NCI-H226 (cell line): ENCODE measurements at places on chromosomes 4 and X.
A peak's percentile ranks its signal among the peaks of the same experiment; 100 is the strongest.

DNA sequence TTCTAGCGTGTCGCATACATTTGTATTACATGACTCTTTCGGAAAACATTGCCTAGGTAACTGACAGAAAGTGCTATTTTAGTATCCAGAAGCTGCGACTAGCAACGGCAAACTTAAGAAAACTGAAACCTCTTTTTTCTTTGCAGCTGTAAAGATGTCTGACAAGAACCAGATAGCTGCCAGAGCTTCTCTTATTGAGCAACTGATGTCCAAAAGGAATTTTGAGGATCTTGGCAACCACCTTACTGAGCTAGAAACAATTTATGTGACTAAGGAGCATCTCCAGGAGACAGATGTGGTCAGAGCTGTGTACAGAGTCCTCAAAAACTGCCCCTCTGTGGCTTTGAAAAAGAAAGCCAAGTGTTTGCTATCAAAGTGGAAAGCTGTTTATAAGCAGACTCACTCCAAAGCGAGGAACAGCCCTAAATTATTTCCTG lies 9.4 kb downstream of the TCEANC start:
- no peak for DNase-seq

- no peak for DNase-seq
Measured at GRCh38 chrX:73213734-73214425, 771 bp downstream of the NAP1L2 start.

GRCh38 chr4:121876070-121876469 lies 5.8 kb upstream of the BBS7 start:
- DNase-seq = no peak

- no peak for DNase-seq
Measured at GRCh38 chr4:151117371-151117962, 18.0 kb downstream of the RPS3A start.

GRCh38 chr4:56424697-56425514 lies 10.5 kb downstream of the PPAT start:
- no peak for DNase-seq

GRCh38 chrX:13130816-13131215 lies 86.4 kb upstream of the FAM9C start:
- no peak for DNase-seq

DNA sequence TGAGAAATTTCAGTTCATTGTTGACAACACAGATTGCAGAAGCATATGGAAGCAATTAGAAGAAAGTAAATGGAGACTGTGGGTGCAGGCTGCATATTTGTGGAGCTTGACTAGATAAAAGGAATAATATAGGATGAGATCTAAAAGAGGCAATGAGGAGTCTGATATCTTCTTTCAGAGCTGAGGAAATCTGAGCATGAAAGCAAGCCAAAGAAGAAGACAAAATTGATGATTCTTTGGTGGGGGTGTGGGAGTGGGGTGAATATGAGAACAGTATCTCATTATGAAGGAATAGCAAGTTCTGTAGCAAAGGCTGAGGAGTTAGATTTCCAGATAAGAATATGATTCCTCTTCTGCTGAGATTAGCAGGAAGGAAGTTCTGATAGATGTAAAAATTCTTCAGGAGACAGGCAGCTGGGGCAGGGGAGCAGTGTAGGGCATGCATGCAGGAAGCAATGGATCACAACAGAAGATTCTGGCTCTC lies 6.1 kb upstream of the PDHA2 start:
- DNase-seq = no peak

- DNase-seq = no peak
Measured at GRCh38 chrX:37755025-37755424, 24.8 kb upstream of the CYBB start.

GRCh38 chrX:9349572-9350494 lies 115.0 kb upstream of the TBL1X start:
- peak; percentile 28 for DNase-seq
